AG04449 (cell line): ENCODE measurements at places on chromosomes 11 and 22.

GRCh38 chr11:7892840-7893254 is 38.2 kb downstream of the OR10A6 start:
- peak; percentile 28 for DNase-seq

- DNase-seq: no peak
Measured at GRCh38 chr11:118281284-118281683, 17.2 kb upstream of the MPZL2 start.

GRCh38 chr11:115618428-115618827 is 114.2 kb upstream of the CADM1 start:
- no peak for DNase-seq

DNA sequence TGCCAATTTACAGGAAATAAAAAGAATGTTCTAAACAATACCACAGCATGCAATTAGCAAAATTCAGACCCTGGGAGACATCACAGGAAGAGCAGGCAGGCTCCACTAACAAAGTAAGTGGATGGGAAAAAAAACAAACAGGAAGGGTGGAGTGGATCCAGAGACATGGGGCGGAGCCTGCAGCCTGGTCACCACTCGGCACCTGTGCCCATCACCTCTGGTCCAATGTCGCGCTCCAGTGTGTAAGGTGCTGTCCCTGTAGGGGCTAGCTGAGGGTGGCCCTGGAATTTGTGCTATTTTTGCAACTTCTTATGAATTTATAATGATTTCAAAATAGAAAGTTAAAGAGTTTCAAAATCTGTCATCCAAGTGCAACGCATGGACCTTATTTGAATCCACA is 11.0 kb upstream of the MOB2 start:
- no peak for DNase-seq

- DNase-seq: no peak
Measured at GRCh38 chr22:25762147-25762546, 20.2 kb downstream of the MYO18B start.

DNA sequence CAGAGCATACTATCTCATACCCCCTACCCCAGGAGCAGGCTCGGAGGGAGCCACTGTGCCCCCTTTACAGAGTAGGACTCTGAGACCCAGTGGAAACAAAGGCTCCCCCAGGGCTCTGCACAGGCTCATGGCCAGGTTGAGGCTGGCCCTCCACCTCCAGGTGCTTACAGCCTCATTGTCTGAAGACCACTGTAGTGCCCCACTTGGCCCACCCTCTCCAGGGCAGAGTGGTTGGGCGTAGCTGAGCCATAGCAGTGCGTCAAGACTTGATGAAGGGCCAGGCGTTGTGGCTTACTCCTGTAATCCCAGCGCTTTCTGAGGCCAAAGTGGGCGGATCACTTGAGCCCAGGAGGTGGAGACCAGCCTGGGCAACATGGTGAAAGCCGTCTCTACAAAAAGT is 1.7 kb downstream of the ANKRD13D start:
- no peak for DNase-seq

DNA sequence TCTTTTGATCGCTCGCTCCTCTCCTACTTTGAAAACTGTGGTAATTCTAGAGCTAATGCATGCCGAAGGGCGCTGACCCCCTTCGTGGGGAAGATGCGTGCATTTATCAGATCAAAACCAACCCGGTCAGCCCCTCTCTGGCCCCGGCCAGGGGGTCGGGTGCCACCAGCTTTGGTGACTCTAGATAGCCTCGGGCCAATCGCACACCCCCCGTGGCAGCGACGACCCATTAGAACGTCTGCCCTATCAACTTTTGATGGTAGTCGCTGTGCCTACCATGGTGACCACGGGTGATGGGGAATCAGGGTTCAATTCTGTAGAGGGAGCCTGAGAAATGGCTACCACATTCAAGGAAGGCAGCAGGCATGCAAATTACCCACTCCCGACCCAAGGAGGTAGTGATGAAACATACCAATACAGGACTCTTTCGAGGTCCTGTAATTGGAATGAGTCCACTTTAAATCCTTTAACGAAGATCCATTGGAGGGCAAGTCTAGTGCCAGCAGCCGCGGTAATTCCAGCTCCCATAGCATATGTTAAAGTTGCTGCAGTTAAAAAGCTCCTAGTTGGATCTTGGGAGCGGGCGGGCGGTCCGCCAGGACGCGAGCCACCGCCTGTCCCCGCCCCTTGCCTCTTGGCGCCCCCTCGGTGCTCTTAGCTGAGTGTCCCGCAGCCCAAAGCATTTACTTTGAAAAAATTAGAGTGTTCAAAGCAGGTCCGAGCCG is 3898.2 kb upstream of the OR11H1 start:
- DNase-seq: no peak

- no peak for DNase-seq
Measured at GRCh38 chr11:18836417-18836816, 44.8 kb upstream of the PTPN5 start.

- no peak for DNase-seq
Measured at GRCh38 chr11:11626128-11626527, 4.3 kb upstream of the GALNT18 start.

DNA sequence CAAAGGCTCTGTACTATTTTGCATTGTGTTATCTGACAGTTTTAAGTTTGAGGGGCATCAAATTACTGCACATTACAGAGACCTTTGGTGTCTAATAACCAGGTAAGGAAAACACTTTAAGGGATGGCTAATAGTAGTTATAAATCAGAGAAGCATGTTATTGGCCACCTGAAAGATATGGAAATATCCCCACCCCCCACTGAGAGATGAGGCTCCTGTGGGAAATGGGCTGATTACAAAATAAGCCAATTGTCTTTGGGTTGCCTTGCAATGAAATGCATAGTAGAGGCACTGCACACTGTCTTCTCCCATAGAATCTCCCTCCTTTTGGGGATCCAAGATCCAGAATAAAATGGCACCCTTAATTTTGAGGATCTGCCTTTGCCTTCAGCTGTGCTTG is 91.0 kb downstream of the IGLL5 start:
- DNase-seq: no peak
